ENCODE measurements at places on chromosomes 3 and 15.

DNA sequence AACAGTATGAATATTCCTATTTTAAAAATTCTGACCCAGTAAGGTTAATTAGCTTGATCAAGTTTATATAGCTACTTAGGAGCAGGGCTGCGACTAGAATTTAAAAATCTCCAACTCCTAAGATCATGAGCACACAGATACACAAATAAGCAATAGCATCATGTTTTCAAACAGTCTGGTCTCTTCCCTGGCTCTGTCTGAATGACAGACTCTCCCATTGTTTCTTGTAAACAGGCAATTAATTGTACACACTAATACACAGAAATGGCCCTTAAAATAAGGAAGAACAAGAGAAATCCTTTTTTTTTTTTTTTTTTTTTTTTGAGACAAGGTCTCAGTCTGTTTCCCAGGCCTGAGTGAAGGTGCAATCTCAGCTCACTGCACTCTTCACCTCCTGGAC is 1064.4 kb upstream of the CFAP20DC start:
- no peak for DNase-seq

DNA sequence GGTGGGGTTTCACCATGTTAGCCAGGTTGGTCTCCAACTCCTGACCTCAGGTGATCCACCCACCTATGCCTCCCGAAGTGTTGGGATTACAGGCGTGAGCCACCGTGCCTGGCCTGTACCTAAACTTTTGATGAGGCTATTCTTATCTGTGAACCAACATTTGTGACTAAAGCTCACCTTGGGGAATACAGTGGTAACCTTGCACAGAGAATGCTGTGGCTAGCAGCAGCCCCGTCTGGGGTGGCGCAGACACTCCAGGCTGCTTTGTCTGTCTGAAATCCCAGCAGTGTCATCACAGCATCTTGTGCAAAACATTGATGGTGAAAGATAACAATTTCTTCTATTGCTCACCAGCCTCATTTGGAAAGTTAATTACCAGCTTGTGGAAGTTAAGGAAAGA is 58.9 kb downstream of the CMTM8 start:
- no peak for DNase-seq

DNA sequence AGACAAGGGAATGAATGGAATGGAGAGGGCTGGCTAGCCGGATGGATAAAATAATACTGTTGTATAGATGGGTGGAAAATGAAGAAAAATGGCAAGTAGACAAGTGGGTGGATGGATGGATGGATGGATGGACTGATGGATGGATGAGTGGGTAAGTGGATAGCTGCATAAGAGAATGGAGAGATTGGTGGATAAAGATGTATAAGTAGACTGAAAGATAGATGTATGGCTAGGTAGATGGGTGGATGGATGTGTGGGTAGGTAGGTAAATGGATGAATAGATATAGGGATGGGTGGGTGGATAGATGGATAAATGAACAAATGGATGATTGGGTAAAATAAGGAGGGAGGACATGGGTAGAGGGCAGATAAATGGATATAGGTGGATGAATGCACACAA is 13.9 kb downstream of the CPNE9 start:
- no peak for DNase-seq

- no peak for DNase-seq
Observed at GRCh38 chr3:155270063-155270462, 23.4 kb downstream of the STRIT1 start.

DNA sequence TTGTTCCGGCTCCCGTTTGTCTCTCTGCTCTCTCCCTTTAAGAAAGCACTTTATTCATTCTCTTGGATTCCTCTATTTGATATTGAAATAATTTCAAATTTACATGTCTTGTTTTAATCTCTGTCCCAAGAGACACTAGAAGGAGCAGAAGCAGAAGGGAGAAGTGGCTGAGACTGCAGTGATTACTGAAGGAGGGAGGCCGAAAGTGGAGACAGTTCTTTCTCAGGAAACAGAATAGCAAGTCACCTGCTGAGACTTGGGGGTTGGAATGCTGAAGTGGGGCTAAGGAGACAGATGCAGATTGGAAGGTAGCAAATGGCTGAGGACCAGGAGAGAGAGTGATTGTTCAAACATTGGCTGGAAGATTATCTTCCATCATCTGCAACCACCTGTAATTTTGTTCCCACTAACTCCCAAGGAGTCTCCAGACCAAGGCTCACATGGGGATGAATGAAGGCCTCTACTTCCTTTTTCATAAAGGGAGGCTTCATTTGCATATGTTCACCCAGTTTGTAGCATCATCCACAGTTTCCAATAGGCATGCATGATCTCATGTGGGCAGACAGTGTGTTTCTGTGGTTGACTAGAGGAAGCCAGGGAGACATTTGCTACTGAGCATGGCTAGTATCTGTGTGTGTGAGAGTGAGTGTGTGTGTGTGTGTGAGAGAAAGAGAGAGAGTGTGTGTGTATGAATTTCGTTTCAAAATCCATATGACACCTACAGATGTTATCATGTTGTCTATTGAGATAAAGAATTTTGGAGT is 24.0 kb downstream of the LTF start:
- DNase-seq = no peak
